ENCODE measurements at places on chromosomes 13 and 19.

- no peak for DNase-seq
These were observed 101.4 kb downstream of the STK24 start for GRCh38 chr13:98475522-98475921.

GRCh38 chr13:70959035-70959775, 851.0 kb upstream of the KLHL1 start:
- DNase-seq, result no peak

GRCh38 chr19:58572818-58573657, at the start of gene MZF1:
Gene MZF1 (minus strand): TSS chr19:58573335. CDS start chr19:58571389, 1,946 bp downstream.
- peak; percentile 100 for DNase-seq

- no peak for DNase-seq
These were observed 2.8 kb upstream of the ZNF600 start for GRCh38 chr19:52789440-52789839.

DNA sequence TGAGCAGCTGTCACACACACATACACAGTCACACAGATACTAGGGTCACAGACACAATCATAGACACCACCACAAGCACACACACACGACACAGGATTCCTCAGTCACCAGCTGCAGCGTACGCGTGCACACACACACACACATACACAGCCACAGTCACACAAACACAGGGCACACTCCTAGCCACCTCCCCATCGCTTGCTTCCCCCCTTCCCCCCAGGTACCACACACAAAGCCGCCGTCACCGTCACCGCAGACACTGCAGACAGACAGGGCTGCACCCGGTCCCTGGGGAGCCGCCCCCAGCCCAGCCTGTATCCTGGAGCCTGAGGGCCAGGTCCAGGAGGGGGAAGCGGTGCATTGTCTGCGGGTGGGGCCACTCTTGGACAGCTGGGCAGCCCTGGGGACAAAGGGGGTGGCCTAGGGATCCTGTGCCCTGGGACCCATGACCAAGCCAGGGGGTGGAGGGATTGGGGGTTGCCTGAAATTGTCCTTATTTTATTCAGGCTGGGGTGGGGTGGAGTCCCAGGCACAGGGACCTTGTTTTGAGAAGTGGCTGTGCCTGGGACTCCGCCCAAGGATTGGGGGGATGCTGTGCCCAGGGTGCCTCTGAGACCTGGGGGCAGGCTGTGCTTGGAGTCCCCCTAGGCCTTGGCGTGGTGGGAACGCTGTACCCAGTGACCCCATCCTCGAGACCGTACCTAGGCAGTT, 957 bp downstream of the NUMBL start:
- DNase-seq, result no peak

GRCh38 chr13:76873445-76873844, 12.8 kb downstream of the KCTD12 start:
- DNase-seq, result no peak

DNA sequence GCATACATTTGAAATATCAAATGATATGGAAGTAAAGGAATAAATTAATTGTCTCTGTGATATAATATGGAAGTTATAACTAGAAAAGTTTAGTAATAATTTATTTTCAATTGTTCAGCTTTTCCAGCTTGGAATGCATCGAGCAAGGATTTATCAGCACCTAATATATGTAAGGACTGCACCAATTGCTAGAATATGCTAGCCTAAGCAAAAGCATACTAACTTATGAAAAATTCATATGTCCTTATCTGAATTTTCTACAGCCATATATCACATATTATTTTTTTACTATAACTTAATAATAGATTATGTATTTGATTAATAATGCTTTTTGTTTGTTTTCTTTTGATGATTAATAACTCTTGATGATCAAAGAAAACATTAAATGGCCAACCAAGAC, 849.2 kb upstream of the GPC6 start:
- no peak for DNase-seq

DNA sequence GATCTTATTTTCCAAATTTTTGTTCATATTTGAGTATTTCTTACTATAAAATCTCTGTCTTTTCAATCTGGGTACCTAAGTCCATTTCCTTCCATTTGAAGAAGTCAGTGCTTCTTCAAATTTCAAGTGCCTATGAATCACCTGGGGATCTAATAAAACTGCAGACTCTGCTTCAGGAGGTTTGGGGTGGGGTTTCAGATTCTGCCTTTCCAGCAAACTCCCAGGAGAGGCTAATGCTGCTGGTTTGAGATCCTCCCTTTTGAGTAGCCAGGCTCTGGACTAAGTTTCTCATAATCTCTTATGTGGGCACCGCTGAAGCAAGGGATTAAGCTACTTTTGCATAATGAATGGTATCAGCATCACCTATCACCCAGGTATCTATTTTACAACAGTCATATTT, 242.4 kb downstream of the RGCC start:
- no peak for DNase-seq

DNA sequence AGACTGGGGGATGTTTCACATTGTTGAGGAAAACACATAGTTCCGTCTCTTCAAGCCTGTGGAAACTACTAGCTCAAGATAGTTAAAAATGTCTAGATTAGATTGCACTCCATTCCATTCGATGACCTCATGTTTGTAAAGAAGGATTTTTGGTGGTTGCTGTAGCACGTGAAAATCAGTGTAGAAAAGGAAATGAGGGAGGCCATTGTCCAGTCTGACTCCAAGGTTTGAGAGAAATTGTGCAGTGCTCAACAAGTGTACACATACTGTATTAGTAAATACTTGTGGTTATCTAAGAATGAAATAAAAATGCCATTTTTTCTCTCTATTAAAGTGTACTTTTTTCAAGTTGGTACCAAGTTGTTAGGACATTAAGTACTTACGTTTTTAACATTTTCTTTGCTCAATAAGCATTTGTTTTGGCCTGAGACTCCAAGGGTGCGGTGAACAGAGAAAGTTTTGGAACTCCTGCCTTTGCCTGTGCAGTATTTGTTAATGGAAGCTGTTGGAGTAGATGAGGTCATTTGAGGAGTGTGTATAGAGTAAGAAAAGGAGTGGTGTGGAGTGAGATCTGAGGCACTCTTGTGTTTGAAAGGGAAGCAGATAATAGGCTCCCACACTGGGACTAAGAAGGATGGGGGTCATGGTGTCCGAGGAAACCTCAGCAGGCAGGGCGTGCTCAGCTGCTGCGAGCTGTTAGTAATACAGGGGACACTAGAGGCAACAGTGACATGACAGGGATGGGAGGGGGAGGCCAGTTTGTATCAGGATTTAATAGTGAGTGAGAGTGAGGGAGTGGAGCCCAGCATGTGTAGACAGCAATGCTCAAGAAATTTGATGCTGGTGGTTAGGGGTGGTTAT, 4.4 kb downstream of the WASF3 start:
- no peak for DNase-seq

DNA sequence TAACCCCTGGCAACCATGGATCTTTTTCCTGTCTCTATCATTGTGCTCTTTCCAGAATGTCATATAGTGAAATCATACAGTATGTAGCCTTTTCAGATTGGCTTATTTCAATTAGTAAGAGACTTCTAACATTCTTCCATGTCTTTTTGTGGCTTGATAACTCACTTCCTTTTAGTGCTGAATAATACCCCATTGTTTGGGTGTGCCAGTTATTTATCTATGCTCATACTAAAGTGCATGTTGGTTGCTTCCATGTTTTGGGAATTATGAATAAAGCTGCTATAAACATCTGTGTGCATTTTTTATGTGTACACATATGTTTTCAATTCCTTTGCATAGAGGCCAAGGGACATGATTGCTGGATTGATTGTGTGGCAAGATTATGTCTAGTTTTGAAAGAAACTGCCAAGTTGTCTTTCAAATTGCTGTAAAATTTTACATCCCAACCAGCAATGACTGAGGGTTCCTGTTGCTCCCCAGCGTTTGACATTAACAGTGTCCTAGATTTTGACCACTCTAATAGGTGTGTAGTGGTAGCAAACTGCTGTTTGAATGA, 358.9 kb downstream of the ITGBL1 start:
- DNase-seq, result no peak

- DNase-seq, result no peak
These were observed 14.1 kb downstream of the ZNF444 start for GRCh38 chr19:56155124-56155687.

DNA sequence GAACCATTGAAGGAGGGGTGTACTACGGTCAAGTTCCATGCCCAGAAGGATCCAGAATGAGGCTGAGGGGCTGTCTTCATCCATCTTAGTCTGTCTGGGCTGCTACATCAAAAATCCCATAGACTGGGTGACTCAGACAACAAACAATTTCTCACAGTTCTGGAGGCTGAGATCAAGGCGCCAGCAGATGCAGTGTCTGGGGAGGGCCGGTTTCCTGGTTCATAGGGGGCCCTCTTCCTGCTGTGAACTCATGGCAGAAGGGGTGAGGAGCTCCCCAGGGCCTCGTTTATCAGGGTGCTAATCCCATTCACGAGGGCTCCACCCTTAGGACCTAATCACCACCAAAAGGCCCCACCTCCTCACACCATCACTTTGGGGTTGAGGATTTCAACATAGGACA, 14.7 kb upstream of the KCTD15 start:
- DNase-seq, result no peak

- DNase-seq, result no peak
These were observed 2.7 kb downstream of the PLAUR start for GRCh38 chr19:43667126-43667875.

GRCh38 chr13:99056381-99057014, 78.6 kb upstream of the DOCK9 start:
- no peak for DNase-seq

DNA sequence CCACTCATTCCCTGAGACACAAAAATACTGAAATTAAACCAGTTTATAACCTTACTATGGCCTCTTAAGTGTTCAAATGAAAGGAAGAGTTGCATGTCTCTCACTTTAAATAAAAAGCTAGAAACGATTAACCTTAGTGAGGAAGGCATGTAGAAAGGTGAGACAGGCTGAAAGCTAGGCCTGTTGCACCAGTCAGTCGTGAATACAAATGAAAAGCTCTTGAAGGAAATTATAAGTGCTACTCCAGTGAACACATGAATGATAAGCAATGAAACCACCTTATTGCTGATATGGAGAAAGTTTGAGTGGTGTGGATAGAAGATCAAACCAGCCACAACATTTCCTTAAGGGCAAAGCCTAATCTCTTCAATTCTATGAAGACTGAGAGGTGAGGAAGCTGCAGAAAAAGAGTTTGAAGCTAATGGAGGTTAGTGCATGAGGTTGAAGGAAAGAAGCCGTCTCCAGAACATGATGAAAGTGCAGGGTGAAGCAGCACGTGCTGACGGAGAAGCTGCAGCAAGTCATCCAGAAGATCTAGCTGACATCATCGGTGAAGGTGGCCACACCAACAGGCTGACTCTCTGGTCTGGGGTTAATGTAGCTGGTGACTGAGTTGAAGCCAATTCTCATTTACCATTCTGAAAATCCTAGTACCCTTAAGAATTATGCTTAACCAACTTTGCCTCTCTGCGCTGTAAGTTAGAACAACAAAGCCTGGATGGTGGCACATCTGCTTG, 94.5 kb upstream of the TEX29 start:
- DNase-seq, result no peak

DNA sequence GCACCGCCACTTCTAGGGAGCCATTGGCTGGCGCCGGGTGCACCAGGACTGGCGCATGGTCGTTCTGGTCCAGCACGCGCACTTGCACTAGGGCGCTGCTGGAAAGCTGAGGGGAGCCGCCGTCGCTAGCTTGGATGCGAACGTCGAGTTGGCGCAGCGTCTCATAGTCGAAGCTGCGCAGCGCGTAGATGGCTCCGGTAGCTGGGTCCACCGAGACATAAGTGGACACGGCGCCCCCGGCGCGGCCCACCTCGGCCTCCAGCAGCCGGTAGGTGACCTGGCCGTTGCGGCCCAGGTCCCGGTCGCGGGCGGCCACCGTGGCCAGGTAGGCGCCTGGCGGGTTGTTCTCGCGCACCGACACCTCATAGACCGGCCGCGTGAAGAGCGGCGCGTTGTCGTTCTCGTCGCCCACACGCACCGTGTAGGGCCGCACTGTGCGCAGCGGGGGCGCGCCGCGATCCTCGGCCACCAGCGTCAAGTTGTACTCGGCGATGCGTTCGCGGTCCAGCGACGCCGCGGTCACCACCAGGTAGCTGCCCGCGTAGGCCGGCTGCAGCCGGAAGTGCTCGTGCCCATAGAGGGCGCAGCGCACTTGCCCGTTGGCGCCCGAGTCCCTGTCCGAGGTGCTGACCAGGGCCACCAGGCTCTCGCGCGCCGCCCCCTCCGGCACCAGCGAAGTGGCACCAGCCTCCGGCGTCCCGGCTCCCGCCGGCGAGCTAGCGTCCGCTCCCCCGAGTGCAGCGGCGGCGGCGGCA, 1.7 kb downstream of the PCDH8 start:
- DNase-seq, result no peak

GRCh38 chr13:33016414-33017322, at the start of gene KL:
Gene KL (plus strand): TSS chr13:33016423. CDS start chr13:33016441, 18 bp downstream.
- peak; percentile 6 for DNase-seq

- no peak for DNase-seq
These were observed 574 bp downstream of the SH3GL1 start for GRCh38 chr19:4399812-4400134.

GRCh38 chr19:435056-435706, 25.7 kb downstream of the SHC2 start:
- no peak for DNase-seq

GRCh38 chr13:101829484-101829883, 377.0 kb downstream of the ITGBL1 start:
- no peak for DNase-seq

DNA sequence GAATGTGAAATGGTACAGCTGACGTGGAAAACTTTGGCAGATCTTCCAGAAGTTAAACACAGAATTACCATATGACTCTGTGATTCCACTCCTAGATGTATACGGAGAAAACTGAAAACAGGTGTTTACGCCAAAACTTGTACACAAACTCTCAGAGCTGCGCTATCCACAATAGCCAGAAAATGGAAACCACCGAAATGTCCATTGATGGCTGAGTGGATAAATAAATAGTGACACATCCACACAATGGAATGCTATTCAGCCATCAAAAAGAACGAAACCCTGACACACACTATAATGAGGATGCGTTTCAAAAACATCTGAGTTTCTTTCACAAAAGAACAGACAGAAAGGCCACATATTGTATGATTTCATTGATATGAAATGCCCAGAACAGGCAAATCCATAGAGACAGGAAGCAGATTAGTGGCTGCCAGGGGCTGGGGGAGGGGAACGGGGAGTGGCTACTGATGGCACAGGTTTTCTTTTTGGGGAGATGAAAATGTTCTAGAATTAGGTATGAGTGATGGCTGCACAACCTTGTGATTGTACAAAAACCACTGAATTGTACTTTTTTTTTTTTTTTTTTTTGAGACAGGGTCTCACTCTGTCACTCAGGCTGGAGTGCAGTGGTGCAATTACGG, 33.0 kb downstream of the IL12RB1 start:
- no peak for DNase-seq

DNA sequence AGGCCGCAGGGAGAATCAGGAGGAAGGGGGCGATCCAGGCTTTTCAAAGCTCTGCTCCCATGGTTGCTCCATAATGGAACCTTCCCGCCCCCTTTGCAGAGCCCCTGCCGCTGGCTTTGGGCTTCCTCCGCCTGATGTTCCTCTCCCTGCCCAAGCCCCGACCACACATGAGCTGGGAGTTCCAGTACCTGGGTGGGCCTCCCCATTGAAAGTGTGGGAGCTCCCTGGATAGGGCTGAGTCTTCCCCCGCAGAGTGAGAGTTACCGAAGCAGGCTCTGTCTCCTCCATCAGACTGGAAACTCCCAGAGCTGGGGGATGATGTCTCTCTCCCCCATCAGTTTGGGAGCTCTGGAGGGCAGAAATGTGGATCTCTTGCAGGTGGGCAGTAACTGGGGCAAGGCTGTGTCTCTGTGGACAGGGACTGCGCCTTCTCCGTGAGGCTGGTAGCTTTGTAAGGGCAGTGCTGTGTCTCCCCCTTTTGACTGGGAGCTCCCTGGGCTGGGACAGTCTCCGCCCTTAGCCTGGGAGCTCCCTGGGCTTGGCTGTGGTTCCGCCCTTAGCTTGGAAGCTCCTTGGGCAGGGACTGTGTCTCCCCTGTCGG, 722 bp downstream of the DCAF15 start:
- no peak for DNase-seq
